Natural killer cell treated with Interleukin-12 subunit alpha and Interleukin-12 subunit beta and Interleukin-15 and Interleukin-18, amount 100 ng/mL, for 72 hours (primary cell): ENCODE measurements at places on chromosomes 5 and 9.

- no peak for DNase-seq
Measured at GRCh38 chr5:118314931-118315330, 673.4 kb downstream of the DTWD2 start.

DNA sequence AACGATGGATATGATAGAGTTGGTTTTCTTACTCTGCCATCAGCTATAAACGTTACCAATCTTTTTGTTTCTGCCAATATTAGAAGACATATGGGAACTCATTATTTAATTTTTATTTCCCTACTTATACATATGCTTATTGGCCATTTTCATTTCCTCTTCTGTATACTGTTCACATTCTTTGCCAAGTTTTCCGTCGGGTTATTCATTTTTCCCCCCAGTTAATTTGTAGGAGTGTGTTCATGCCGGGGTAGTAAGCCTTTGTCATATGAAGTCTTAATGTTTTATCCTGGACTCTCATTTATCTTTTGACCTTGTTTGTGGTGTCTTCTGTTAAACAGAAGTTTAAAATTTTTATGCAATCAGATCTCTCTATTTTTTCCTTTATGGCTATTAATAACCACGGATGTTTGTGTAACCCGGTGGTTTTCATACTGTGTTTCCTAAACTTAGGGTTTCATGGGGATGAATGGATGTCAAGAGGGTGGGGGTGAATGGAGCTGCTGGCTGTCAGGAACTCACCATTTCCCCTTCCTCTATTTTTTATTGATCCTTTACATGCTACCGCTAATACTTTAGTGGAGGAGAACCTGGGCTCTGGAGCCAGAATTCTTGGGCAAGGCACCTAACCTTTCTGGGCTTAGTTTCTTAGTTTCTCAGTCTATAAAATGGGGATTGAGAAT, 42.5 kb upstream of the PPARGC1B start:
- DNase-seq: no peak

DNA sequence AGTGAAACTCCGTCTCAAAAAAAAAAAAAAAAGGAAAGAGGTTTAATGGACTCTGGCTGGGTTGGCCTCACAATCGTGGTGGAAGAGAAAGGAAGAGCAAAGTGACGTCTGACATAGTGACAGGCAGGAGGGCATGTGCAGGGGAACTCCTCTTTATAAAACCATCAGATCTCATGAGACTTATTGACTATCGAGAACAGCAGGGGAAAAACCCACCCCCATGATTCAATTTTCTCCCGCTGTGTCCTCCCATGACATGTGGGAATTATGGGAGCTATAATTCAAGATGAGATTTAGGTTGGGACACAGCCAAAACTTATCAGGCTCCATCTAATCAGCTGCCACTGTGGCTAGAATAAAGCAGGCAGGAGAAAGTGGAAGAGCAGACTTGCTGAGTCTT, 610.4 kb upstream of the NUDT12 start:
- no peak for DNase-seq

GRCh38 chr5:168695301-168695835, 116.2 kb upstream of the PANK3 start:
- no peak for DNase-seq

DNA sequence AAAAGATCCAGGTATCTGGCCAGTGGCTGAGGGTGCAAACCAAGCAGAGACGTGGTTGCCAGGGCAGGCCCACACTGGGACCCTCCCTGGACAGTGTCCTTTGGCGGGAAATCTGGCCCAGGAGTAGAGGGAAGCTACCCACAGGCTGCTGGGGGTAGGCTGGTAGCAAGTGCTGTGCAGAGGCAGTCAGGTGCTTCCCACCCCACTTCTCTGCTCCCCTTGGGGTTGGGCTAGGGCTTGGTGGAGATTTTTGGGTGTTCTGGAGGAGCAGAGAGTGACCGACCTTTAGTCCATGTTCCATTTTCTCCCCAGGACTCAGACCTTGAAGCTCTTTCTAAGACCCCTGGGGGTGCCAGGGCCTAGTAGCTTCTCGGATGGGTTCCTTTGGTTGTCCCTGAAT, 5.6 kb downstream of the PRDM12 start:
- no peak for DNase-seq

DNA sequence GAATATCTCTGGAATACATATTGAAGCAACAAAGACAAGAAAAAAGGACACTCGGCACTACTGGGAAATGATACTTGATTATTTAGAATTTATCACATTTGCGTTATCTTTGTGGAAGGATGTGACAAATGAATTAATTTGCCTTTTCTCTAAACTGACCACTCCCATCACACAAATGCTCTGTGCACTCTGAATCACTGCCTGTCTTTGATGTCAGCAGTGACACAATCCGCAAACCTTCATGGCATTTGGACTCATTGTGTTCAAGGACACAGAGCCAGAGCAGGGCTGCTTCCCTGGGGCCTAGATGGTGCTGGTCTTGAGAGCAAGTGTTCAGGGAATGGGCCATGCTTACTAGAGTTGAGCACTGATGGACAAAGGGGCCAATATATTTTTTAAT, 4.9 kb upstream of the KIF4B start:
- no peak for DNase-seq

GRCh38 chr5:76958991-76959767, 6.3 kb downstream of the CRHBP start:
- DNase-seq: no peak

GRCh38 chr5:40775846-40776657, 20.3 kb upstream of the TTC33 start:
- no peak for DNase-seq

DNA sequence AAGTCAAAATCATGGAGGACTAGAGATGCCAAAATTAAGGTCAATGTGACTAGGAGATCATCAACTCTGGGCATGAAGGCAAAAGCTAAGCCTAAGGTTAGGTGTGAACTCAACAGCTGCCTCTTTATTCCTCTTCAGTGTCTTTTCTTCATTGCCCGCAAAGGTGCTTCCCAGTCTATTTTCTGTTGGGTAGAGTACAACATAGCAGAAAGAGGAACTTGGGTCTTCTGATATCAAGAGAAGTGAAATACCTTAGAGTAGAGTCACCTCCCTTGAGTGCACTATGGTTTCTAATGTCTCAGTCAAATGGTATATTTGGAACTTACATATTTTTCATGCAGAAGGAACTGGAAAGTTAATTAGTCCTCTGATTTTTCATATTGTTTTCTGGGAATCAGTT, 122.5 kb upstream of the GRIN3A start:
- no peak for DNase-seq

DNA sequence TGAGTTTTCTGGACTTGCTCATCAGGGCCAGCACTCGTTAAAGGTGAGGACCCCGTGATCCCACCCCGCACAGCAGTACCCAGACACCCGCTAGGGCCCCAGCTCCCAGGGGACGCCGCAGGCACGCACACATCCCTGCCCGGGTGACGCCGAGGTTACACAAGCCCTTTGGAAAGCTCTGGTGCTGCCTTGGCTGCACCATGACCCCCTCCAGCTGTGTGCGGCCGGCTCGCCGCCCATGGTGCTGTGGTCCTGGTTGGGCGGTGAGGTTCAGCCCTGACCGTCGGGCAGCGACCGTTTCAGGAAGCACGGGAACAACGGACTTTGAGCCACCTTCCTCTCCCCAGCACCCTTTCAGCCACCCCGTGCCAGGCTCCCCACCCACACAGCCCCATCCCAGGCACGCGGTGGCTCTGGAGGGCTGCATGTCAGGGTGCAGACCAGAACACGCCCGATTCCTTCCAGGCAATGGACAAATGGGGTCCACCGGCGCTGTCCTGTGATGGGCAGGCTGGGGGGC, 7.5 kb upstream of the SLC12A7 start:
- no peak for DNase-seq

DNA sequence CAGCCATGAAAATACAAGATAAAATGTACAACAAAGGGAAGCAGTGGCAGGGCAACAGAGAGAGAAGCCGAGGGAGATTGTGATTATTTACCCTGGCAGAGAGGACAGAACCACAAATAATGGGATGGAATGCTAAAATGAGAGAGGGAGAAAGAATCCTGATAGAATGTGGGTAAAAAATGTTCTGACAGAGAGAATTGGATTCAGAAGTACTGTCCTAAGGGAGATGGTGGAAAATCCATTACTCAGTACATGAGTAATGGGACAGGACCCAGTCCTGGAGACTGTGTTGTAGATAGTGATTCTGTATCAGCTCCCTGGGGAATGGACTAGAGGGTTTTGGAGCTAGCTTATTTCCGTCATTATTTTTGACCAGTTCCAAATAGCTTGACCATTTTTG, 831.5 kb downstream of the MAT2B start:
- DNase-seq: no peak

DNA sequence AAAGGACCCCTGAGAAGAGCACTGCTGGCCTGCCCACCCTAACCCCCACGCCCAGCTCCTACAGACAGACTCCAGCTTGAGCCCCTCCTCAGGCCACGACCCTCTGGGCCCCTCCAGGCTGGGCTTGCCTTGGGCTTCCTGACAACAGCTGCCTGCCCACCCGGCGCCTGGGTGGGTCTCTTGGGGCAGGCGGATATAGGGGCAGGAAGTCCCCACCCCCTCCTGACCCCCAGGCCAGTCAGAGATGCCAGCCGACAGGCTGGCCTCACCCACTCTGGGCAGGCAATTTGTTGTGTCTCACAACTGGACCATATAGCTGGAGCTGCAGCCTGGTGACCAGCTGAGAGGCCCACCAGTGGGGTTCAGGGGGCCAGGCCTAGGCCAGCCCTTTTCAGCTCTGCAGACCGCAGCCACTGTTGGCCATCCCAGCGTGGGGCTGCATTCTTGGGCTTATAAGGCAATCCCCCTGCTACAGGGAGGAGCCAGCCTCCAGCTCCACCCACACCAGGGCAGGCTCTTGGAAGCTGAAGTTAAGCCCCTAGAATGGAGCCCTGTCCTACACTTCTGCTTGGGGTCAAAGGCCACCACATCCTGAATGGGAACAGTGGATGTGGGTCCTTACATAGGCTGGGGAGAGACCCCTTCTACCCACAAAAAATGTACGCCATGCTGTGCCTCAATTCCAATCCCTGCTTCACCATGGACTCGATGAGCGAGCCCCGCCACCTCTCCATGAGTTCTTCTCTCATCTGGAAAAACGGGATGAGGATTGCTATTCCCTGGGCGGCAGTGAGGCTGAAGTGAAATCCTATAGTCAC, 2.0 kb downstream of the PDLIM7 start:
- no peak for DNase-seq

GRCh38 chr9:133994353-133995011, 2.4 kb upstream of the VAV2 start:
- peak; percentile 80 for DNase-seq

DNA sequence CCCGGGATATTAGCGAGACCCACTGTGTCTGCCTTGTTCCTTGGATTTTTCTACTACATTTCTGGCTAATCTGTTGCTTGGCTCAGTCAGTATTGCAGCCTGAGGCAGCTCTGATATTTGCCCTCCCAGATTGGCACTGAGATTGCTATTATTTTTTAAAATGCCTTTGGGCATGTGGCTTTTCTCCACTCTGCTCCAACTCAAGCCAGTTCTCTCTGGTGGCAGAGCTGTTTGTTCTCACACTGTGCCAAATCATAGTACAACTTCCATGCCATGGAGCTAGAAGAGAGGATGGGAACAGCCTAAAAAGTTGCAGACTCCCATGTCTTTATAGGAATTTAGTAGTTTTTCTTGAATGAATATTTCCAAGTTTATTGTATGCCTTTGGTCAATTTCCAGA, 155.9 kb upstream of the ATP10B start:
- no peak for DNase-seq
